ENCODE measurements at places on chromosomes 11 and 22. TPM values are rescaled to one million over a fixed set of nuclear protein-coding genes. Genes with fewer than 3 reads are reported as not detected.

GRCh38 chr11:11036848-11037732, 179.2 kb upstream of the ZBED5 start:
- no peak for DNase-seq

DNA sequence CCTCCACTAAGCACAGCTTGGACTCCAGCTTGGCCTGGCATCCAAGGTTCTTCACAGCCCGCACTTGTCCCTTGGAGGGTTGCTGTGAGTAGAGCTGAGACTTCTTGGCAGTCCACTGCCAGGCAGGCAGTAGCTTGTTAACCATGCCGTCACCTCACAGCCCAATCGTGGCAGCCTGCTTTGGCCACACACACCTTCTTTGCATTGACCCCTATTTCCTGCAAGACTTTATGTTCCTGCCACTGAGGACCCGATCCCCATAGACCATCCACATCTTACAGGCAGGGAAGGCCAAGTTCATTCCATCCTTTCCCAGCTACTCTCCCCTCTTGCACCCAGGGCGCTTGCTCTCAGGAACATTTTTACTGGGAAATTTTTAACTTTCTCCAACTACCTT, 2.5 kb upstream of the PYGM start:
- no peak for DNase-seq

Gene SERPIND1
- not detected for total RNA-seq

Gene MS4A15
- not detected for total RNA-seq

Gene KCNA4
- total RNA-seq = 1.2 TPM

Measured in neural crest cell (in vitro differentiated cells).